ENCODE measurements at places on chromosomes 7 and 10.
A peak's percentile ranks its signal among the peaks of the same experiment; 100 is the strongest.

- no peak for DNase-seq
Measured at GRCh38 chr7:157405501-157405900, 68.7 kb downstream of the DNAJB6 start.

DNA sequence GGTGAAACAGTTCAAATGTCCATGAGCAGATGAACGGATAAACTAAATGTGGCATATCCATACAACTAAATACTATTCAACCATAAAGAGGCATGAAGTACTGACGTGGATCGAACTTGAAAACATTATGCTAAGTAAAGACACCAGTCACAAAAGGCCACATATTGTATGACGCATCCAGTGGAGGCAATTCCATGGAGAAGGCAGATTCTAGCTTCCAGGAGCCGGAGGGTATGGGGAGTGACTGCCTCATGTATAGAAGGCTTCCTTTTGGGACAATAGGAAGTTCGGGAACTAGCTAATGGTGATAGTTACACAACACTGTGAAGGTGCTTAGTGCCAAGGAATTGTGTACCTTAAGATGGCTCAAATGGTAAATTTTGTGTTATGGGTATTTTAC, 98.4 kb downstream of the VIPR2 start:
- no peak for DNase-seq

- no peak for DNase-seq
Measured at GRCh38 chr7:43136064-43136463, 23.6 kb downstream of the HECW1 start.

GRCh38 chr10:30540276-30540675, 89.3 kb downstream of the LYZL2 start:
- DNase-seq: no peak

DNA sequence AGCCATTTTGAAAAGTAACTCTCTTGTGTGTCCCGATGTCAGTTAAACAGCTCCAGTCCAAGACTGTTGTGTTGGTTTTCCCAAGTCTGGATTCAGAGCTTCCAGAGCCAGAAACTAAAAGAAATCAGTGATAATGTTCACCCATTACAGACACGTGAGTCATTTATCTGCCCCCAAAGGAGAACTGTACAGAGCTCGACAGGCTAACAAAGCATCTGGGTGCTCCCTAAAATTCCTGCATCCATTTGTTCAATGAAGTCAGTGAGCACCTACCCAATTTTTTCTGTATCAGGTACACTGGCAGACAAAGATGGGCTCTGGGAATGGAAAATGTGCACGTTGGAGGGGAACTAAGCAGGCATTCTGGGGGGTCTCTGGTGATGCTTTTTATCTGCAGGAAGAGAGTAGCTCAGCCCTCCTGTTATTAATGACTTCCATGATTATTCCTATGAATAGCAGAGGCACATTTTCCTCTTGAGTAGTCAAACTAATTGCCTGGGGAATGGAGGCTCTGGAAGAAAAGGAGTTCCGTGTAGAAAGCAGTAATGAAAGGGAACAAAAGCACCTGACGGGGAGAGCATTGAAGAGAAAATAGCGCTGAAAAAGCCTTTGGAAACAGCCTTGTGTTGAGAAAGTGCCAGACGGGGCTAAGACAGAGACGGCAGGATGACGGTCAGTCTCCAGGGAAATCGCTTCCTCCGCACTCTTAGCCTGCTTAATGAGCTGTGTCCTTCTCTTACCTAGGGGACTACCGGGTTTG, 75.3 kb downstream of the GAD2 start:
- no peak for DNase-seq

DNA sequence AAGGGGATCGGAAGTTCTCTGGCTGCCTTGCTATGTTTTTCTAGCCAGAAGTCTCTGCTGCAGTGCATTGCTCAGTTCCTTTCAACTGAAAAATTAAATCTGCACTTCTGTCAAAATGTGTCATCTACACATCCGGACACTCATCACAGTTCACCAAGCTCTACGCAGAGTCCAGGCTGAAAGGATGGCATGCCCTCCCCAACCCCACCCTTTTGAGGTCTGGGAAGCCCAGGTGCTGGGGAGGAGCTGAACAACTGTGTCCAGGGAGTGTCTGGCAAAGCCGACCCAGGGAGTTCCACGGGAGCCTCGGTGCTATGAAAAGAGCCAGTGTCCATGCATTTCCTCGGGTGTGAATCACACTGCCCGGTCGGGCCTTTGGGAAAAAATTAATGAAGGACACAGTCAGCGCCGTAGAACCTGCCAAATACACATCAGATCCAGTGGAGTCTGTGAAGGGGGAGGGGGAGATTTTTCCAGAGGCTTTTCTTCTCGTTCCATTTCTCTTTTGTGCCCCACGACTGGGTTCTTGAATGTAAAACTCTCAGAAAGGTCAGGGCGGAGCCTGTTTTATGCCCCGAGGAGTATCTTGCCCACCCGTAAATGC, 757 bp upstream of the PALS2 start:
- DNase-seq: peak; percentile 72

GRCh38 chr7:157890921-157891401, 554.2 kb downstream of the DNAJB6 start:
- no peak for DNase-seq

- no peak for DNase-seq
Measured at GRCh38 chr7:12674861-12675260, 12.6 kb upstream of the ARL4A start.

DNA sequence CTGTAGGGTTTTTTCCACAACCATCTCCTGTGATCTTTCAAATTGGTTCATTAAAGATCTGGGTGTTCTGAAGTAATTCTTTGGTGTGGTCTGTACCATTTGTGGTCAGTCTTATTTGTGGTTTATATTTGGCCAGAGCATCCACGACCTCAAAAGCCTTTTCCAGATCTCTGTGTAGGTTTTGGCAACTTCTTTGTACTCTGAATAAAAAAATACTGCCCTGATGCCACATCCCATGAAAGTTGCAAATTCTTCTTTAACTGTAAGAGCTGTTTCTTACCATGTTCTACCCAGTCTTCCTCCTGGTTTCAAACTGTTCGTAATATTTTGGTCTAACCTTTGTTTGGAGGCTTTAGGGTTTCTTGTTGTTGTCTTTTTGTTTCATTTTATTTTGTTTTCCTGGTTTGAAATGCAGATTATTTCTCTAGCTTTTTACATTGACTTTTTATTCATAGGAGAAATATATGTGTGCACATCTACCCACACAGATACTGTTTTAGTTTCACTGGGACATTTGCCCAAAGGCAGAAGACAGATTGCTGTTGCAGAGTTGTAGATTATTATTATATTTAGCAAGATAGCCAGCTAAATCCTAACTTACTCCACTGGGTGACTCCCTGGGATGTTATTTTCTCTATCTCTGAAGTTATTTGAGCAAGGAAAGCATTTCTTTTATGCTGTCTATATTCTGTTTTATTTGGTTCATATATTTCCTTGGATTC, 123.2 kb upstream of the SAMD8 start:
- DNase-seq: no peak

DNA sequence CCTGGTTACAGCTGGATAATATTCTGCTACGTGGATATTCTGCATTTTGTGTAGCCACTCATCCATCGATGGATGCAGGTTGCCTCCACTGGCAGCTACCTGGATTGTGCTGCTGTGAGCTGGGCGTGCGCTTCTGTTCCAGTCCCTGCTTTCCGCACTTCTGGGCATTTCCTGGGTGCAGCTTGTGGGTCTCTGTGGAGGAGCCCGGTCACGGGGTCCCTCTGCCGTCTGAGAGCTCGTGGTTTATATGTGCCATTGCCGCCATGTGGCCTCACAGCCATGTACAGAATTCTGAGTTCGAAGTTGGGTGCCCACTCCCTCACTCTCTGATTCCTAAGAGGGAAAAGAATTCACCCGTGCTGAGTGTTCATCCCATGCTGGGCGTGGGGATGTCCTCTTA, 38.3 kb downstream of the JAKMIP3 start:
- DNase-seq: no peak

GRCh38 chr10:3146289-3146688, 26.3 kb downstream of the PITRM1 start:
- no peak for DNase-seq

DNA sequence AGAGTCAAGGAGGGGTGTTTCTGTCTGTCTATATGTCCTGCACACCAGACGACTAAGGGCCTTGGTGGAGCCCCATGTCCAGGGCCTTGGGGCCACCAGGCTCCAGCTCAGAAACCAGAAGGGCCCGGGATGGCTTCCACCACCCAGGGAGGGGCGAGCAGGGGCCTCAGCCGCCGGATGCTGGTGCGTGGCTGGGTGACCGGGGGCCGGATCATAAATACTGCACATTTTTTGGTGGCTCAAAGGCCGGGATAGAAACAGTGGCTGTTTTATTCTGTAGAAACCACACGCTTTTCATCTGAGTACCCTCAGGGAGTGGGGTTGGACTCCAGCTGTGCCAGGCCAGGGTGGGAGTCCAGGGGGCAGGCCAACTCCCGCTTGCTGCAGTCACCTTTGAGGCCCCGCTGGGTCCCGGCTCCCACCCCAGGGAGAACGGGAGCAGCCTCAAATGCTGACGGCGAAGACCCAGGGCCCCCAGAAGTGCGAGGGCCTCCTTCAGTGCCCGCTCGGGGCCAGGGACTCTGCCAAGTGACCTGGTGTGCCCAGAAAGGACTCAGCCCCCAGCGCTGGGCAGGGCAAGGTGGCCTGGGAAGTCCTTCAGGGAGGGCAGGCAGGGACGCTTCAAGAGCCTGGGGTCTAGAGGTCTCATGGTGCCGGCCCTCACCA, 28.2 kb downstream of the PDGFA start:
- DNase-seq: no peak

DNA sequence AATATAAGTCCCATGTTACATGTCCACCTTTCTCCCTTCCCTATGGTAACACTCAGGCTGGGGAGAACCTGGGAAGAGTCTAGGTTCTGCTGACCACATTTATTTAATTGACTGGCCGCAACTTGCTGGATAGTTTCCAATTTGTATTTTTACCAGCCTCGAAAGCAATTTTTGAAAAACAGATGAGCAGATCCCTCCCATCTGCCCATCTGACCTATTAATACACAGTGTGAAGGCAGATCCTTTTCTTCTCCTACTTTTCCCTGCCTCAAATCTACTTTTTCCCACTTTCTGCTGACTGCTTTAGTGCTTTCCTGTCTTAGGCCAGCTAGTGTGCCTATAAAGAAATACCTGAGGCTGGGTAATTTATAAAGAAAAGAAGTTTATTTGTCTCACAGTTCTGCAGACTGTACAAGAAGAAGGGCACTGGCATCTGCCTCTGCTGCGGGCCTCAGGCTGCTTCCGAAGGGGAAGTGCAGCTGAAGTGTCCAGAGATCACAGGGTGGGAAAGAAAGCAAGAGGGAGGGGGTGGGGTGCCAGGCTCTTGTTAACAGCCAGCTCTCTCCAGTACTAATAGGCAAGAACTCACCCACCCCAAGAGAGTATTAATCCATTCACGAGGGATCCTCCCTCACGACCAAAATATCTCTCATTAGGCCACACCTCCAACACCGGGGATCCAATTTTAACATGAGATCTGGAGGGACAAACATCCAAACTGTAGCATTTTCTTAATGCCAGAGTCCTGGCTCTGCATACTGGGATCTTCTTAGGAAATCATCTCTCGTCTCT, 336.0 kb upstream of the IGFBP3 start:
- no peak for DNase-seq

- DNase-seq: no peak
Measured at GRCh38 chr7:92343714-92344113, 97.9 kb downstream of the ANKIB1 start.

DNA sequence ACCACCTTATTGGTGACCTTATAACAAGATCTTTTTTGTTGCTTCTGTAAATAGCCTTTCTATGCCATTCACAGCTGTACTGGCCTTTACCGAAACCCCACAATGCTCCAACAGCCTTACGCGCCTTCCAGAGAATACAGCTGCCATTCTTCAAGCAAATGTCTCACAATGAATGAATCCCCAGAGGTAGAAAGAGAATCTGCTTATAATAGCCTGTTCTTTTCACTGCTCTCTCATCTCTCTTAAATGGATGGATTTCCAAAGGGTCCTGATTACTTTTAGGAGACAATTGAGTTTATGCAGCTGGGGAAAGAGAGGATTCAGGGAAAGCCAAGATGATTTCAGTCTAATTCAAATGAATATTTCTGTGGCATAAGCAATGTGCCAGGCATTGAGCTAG, 183.1 kb upstream of the PDE1C start:
- DNase-seq: no peak

GRCh38 chr10:60589376-60589775, 188.9 kb upstream of the CDK1 start:
- no peak for DNase-seq

DNA sequence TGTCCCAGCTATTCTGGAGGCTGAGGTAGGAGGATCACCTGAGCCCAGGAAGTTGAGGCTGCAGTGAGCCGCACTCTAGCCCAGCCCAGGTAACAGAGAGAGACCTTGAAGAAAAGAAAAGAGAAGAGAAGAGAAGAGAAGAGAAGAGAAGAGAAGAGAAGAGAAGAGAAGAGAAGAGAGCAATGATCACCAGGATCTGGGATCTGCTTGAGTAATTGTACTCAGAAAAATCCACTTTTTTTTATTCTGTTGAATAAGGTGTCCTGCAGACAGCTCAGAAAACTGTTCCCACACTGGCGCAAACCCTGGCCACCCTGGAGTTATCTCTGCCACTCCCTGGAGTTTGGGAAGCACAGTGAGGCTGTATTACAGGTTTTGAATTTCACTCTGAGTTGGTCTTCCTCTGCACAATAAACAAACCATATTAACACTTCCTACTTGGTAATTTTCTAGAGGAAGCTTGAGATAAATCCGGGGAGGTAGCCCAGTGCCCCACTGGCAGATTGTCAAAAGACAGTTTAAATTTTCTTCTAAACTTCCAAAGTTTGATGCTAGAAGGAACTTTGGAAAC, 9.6 kb upstream of the OAT start:
- DNase-seq: no peak

- no peak for DNase-seq
Measured at GRCh38 chr10:111266165-111266564, 189.3 kb downstream of the ADRA2A start.

DNA sequence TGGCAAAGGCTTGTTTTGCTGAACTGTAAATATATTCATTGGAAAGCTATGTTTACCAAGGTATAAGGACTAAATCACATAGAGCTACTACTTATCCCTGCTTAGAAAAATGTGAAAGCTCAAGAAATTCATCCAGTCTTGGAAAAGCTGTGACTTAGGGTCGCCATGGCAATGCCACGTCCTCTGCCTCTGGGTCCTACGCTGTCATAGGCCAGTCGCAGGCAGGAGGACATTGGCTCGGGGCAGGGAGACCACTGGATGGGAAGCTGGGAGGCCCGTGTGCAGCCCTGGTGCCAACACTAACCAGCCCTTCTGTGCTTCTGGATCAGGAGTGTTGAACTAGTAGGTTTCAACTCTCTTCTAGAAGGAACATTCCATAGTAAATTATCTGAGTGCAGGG, 67.3 kb upstream of the PDZD8 start:
- no peak for DNase-seq

- no peak for DNase-seq
Measured at GRCh38 chr10:66405566-66405965, 520.3 kb upstream of the LRRTM3 start.

- DNase-seq: peak; percentile 7
Measured at GRCh38 chr7:8386926-8387550, 46.4 kb upstream of the NXPH1 start.
